Suprapubic skin (tissue), 4 donors: ENCODE measurements at places on chromosomes 4 and X.

DNA sequence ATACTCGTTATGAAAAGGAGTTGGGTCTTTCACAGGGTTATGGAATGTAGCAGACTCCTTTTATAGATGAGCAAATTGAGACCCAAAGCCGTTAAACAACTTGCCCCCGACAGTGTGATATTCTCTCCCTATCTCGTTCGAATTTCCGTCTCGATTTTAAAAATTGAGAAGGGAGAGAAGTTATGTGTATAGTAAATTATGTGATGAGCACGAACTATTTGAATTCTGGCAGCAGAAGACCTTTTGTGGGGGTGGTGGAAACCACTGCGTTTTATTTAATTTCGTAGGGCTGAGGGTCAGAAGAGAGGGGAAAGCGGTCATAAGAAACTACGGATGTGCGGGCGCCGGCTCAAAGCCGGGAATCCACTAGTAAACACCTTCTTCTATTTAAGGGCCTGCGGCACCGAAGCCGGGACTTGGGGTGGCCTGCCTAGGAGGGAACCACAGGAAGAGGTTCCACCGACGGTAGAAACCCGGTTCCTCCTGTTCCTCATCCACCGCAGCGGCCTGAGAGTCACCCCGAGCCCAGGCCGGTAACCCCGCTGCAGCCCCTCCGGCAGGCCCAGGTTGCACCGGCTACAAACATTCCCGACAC is 1.5 kb upstream of the DDX3X start:
- H3K27me3 ChIP-seq: no peaks in the 10 kb centered on the region
- peak overlapping the region; percentile 100 for H3K27ac ChIP-seq
- H3K4me3 ChIP-seq: peak overlapping the region; percentile 74

DNA sequence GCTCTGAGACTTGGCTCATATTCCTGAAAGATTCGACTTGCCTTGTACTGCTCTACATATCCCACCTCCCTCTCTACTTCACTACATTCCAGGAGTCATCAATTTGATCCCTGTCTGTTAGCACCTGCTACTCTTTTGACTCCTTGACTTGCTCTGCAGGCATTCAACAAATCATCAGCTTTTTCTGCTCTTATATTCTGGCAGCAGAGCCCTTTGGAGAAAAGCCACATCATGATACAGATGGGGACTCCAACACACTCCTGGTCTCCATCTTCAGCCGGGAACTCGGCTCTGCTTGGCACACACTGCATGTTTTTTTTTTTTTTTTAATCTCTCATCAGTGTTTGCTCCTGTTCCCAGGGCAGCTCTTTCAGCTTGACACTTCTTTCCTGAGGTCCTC is 293.2 kb upstream of the LCORL start:
- no peak for DNase-seq
- no peak overlapping the region for H3K4me3 ChIP-seq
- H3K27me3 ChIP-seq: peaks cover 3% of the 10 kb centered on the region
- no peaks in the 10 kb centered on the region for H3K36me3 ChIP-seq
- no peaks in the 10 kb centered on the region for H3K4me1 ChIP-seq

DNA sequence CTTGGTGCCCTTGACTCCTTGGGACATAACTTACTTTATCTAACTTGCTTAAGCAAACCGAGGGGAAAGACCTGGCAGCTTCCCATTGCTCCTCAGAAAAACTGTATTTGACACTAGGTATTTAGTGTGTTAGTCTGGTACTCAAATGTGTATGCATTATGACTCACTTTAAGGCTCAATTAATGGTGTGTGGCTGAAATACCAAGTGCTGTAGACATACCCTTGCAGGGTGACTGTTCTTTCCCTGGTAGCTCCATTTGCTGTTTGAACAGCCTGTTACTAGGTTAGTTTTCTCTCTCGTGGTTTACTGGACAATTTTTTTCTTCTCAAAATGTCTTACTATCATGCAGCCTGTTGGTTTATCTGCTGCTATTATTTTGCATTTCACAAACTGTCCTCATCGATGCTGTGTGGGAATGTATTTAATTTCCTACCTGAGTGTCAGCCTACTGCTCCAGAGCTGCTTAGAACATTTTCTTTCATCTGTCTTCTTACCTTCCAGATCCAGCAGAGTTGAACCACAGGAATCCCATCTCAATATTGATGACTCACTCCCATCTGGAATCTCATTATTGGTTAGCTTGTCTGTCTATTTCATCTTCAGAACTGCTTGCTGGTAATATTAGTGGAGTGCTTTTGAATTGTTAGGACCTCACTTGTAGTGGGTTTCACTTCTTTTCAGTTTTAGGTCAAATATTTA is 158.0 kb upstream of the FAT1 start:
- no peaks in the 10 kb centered on the region for H3K36me3 ChIP-seq
- no peaks in the 10 kb centered on the region for H3K27me3 ChIP-seq
- peaks cover 3% of the 10 kb centered on the region for H3K4me1 ChIP-seq
- no peak overlapping the region for H3K27ac ChIP-seq

DNA sequence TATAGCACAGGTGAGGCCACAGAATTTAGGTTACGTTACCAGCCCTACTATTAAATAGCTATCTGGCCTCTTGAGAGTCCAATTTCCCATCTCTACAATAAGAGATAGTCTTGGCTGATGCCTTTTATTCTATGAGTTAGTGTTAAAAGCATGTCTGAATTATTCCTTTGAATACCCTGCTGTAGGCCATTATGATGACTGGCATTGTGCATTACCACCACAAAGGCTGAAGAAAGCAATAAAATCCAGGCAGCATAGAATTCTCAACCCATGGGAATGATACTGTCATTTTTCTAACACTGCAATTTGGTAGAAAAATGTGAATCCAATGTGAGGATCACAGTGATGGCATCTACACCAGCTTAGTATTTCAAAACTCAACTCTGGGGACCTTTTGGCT is 51.4 kb downstream of the OTC start:
- H3K36me3 ChIP-seq: no peaks in the 10 kb centered on the region
- DNase-seq: no peak
- H3K27ac ChIP-seq: no peak overlapping the region
- no peak overlapping the region for H3K4me3 ChIP-seq
- H3K4me1 ChIP-seq: no peaks in the 10 kb centered on the region

DNA sequence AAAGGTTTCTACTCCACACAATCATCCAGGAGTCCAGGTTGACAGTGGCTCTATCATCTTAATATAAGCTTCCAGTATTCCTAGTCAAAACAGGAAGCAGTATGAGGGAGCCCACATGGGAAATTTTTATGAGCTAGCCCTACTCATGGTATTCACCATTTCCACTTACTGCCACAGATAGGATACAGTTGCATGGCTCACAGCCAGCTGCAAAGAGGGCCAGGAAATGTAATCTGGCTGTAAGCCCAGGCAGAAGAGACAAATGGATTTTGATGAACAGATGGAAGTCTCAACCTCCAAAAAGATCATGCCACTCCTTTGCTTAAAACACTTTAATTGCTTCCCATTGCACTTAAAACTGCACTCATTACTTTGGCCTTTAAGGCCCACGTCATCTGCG is 150.6 kb downstream of the ADAMTS3 start:
- no peak for DNase-seq
- H3K4me1 ChIP-seq: peaks cover 5% of the 10 kb centered on the region
- no peaks in the 10 kb centered on the region for H3K27me3 ChIP-seq
- no peak overlapping the region for H3K4me3 ChIP-seq
- H3K27ac ChIP-seq: no peak overlapping the region
- H3K36me3 ChIP-seq: no peaks in the 10 kb centered on the region

DNA sequence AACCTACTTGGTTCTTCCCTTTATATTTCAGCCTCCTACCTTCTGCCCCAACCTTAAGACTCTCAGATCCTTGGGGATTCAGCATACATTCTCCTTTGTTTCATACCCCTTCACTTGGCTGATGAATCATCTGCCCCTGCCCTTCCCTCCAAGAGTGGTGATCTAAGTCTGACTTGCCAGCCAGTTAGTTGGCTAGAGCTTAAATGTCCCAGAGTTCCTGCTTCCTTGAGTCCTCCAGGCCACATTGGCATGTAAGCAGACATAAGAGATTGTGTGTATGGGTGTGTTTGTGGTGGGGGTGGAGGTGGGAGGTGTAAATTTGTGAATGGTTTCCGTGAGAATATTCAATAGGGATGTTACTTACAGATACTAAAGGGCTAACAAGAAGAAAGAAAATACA is 3.7 kb upstream of the TEX13D start:
- H3K36me3 ChIP-seq: no peaks in the 10 kb centered on the region
- no peaks in the 10 kb centered on the region for H3K4me1 ChIP-seq
- H3K4me3 ChIP-seq: no peak overlapping the region
- no peak for DNase-seq
- no peak overlapping the region for H3K27ac ChIP-seq

DNA sequence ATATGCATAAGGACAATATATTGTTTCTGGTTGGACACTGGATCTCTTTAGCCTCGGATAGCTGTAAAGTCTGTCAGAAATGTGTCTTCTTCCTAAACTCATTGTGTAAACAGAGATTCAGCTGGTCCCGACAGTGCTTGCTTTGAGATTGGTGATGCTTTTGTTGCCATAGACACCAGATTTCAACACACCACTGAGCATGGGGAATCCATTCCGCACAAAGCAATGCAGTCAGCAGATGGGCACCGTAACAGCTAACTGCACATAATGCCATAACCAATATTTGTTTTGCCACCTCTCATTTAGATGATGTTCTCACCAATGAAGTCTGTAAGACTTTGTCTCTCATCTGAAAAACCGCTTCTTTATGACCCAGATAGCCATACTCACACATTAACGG is 33.3 kb upstream of the FAM47C start:
- H3K27ac ChIP-seq: no peak overlapping the region
- DNase-seq: no peak
- no peaks in the 10 kb centered on the region for H3K27me3 ChIP-seq
- H3K4me1 ChIP-seq: no peaks in the 10 kb centered on the region

DNA sequence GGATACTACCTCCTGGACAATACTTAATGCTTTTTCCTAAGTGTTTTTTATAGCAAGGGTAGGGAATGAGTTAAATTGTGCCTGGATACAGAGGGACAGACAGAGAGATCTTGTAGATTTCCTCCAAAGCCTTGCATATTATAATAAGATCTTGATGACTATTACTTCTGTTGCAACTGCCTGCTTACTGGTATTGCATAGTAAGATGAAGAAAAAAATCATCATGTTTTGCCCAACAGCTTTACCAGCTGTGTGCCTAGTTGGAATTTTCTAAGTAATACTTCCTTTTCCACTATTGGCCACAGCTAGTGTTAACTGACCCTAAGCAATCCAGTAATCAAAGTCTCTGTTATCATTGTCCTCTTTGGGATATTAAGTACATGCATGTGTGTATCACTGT is 139.0 kb downstream of the DCK start:
- H3K4me3 ChIP-seq: no peak overlapping the region
- H3K27me3 ChIP-seq: no peaks in the 10 kb centered on the region
- no peaks in the 10 kb centered on the region for H3K4me1 ChIP-seq
- H3K36me3 ChIP-seq: no peaks in the 10 kb centered on the region
